ENCODE measurements at places on chromosomes 4 and X.

DNA sequence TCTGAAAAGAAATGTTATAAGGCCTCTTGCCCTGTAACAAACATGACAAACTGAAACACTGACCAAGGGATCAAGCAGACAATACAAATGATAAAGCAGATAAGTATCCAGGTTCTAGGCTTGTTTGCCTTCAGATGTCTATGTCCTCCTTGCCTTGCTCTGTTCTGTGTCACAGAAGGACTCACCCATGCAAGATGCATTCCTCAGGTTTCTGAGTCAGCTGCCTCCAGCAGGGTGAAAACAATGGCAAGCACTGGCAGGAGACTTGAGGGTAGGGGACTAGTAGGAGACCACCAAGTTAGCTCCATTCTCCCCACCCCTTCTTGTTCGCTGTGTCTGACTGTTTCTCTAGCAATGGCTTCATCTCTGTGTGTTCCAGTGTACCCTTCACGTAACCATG lies 76.6 kb upstream of the CXXC4 start:
- no peak for DNase-seq

DNA sequence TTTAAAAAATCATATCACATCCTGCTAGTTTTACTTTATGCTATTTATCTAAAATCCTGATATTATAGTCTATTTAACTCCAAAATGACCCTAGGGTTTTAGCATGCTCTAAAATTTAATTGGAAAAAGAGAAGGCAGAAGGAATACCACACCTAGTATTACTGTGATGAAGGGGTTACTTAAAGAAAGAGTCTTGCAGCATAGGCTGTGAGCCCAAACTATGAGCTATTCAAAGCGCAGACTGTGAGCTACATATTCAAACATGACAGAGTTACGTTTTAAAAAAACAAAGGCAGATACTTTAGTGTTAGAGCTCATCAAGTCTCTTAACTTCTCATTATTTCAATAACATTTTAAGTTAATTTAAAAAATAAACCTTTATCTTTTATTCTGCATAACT lies 247.7 kb upstream of the ETNPPL start:
- no peak for DNase-seq

- no peak for DNase-seq
Measured at GRCh38 chrX:153460826-153461225, 9.6 kb downstream of the HAUS7 start.

- DNase-seq, result no peak
Measured at GRCh38 chrX:124232523-124233201, 99.8 kb upstream of the TEX13D start.

DNA sequence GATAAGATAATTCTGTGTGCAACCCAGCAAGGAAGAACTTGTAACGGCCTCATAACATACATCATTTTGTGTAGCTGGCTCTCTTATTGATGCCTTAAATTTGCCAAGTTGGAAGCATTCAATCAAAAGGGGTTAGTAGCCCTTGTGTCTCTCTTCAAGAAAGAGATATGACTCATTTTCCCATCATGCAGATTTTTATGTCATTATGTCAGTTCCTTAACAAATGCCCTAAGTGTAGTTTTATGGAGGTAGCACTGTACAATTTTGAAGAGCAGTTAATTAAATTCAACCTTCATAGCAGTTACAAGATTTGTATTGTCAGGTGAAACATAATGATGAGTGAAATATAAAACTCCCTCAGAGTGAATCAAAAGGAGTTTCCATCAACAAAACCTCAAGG lies 215.6 kb downstream of the GRIA3 start:
- no peak for DNase-seq

GRCh38 chrX:21946925-21947641 lies 6.6 kb downstream of the SMS start:
- DNase-seq, result no peak

- DNase-seq, result no peak
Measured at GRCh38 chrX:21700967-21701366, 42.8 kb upstream of the KLHL34 start.
